ENCODE measurements at places on chromosomes 6 and 20.

- no peaks in the 10 kb centered on the region for H3K27me3 ChIP-seq
- DNase-seq, result no peak
Measured at GRCh38 chr6:142321451-142321850, 19.6 kb downstream of the ADGRG6 start.

DNA sequence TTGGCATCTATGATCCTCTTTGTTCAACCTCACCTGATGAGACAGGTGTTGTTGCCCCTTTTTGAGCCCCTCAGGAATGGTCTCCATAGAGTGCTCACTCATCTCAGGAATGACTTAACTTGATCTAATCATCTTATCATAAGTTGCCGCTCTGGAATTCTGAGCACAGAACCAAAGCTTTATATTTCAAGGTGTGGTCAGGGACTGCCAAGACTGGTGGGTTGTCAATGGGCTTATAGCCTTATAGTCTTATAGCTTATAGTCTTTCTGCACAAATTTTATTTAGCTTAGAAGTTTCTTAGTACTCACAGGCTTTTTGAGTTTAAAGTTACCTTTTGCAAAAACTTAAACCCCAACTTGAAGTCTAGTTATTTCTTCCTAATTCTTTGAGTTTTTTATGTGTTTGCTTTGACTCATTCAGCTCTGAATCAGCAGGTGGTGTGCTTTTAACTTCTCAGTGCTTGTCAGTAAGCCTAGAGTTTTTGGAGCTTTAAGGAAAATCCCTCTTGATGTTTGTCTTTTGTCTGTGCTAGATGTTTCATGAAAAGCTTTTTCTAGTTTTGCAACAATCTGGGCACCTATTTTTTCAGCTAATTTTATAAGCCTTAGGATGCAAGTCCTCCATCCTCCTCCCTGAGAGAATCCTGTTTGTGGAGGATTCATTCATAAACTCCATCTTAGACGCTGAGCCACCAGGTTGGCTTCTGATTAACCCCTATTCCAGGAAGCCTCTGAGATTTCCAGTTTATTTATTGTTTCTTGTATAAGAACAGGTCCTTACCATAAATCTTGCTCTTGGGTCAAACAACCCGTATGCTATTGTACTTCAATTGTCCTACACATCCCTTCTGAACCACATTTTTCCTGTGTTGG is 72.3 kb upstream of the SSTR4 start:
- no peaks in the 10 kb centered on the region for H3K27me3 ChIP-seq
- DNase-seq, result no peak
- H3K4me1 ChIP-seq, result no peaks in the 10 kb centered on the region
- H3K36me3 ChIP-seq, result no peaks in the 10 kb centered on the region
- H3K4me3 ChIP-seq, result no peak overlapping the region
- no peak overlapping the region for H3K27ac ChIP-seq

DNA sequence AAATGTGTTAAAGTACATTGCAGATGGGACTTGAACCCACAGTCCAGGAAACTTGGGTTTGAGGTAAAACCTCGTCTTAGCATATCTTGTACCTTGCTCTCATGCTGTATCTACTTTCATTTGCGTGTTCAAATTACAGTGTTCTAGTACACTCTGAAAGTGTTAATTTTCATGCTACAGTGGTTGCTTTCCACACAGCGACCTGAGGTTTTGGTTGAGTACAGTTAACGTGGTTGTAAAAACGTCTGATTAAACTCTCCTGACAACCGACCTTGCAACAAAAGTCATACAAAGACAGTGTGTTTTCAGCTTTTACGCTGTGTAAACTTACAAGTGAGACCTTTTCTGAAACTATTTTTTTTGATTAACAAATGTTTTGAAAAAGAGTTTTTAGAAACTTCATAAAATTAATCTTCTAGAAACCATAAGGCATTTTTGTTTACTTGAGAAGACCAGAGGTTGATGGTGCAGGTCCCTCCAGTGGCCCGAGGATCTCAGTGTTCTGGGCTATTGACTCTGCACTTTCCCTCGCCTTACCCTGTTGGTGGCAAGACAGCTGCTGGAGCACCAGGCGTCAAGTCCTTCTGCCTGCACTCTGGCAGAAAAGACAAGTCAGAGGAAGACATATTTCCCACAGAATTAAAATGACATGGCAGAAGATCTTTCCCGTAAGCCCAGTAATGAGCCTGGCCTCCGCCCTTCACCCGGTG is 334.0 kb downstream of the THBS2 start:
- no peaks in the 10 kb centered on the region for H3K4me1 ChIP-seq
- H3K36me3 ChIP-seq, result 0 out of 2 replicates have a peak, but pooled peaks cover 3% of the 10 kb centered on the region
- H3K27ac ChIP-seq, result no peak overlapping the region
- no peaks in the 10 kb centered on the region for H3K27me3 ChIP-seq

DNA sequence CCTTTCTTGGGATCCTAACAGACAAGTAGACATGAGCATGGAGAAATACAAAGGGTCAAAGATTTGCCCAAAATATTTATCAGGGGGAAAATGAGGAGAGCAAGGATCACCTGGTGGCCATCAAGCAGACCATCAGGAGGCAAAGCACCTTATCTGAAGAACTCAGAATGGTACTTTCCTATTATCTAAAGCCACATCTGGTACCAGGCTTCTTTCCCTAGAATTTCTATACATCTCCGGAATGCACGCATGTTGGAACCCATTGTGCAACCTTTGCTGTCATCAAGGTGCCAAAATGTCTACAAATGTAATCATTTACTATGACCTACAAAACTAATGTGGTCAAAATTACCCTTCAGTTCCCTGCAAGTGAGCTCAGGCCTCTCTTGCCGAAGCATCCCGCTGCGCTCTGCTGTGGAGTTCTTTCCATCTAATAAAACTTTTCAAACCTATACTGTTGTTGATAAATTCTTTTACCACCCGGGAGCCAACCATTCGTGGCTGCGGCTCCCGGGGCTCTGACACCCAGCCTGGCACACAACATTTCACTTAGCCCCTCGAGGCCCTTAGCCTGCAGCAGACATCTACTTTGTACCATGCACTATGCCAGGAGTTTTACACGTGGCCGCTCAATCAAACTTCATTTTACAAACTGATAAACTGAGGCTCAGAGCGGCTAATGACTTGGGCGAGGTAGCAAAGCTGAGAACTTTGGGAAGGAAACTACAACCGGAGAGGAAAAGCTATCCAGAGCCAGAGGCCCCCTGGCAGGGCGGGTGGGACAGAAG is 3.8 kb upstream of the CPXM1 start:
- peaks cover 7% of the 10 kb centered on the region for H3K4me1 ChIP-seq
- H3K27me3 ChIP-seq, result peaks cover 42% of the 10 kb centered on the region
- H3K27ac ChIP-seq, result no peak overlapping the region
- H3K4me3 ChIP-seq, result no peak overlapping the region
- H3K36me3 ChIP-seq, result no peaks in the 10 kb centered on the region
